ENCODE measurements at places on chromosomes 3 and 15.

DNA sequence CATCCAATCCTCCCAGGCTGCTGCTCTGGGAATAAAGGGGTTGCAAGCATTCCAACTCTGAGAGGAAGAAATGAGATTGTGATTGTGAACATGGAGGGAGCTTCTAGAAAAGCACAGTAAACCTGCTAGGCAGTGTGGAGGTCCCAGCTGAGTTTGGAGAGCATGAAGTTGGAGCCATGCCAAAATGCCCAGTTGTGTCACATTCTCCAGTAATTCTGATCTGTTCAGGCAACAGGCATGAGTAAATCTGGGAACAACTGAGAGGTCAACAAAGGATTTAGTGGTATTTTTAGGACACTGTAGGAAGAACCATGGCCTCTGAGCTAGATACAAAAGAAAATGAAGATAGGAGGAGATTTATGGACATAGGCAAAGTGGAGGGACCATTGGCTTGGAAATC lies 74.7 kb downstream of the CYP19A1 start:
- DNase-seq: no peak

DNA sequence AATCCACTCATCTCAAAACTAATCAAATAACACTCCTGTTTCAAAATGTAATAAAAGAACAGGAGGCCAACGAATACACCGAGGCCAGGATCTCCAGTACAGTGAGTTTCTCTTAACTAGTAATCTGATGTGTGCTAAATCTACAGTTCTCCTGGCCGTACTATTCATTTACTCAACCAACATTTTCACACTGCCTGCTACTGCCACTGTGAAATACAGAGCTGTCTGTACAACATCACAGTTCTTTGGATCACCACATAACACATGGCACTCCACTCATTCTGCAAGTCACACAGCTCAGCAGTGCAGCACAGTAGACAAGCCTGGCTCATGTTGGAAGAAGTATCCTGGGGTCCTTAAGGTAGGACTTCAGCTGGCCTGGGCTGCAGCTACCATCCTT lies 21.9 kb downstream of the RIOX2 start:
- DNase-seq: no peak

GRCh38 chr3:151307583-151308488 lies 8.8 kb downstream of the GPR87 start:
- no peak for DNase-seq

DNA sequence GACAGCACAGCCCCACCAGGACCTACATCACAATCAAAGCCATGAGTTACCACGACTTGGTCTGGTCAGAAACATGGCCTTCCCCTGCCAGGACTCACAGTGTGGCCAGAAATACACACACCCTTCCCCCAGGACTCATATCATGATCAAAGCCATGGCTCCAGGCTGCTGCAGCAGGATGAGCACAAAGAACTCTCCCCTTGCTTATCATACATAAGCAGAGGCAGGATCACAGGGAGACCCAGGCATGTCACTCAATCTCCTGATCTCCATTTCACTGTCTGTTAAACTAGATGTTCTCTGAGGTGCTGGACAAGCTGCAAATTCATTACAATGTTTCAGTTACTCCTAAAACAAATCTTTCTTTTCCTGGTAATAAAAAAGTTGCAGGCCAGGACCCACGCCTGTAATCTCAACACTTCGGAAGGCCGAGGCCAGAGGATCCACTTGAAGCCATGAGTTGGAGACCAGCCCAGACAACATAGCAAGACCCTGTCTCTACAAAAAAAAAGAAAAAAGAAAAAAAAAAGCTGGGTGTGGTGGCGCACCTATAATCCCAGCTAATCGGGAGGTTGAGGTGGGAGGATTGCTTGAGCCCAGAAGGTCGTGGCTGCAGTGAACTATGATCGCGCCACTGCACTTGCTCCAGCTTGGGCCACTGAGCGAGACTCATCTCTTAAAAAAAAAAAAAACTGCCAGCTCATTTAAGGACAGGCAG lies 1.2 kb downstream of the PFKFB4 start:
- DNase-seq: no peak

DNA sequence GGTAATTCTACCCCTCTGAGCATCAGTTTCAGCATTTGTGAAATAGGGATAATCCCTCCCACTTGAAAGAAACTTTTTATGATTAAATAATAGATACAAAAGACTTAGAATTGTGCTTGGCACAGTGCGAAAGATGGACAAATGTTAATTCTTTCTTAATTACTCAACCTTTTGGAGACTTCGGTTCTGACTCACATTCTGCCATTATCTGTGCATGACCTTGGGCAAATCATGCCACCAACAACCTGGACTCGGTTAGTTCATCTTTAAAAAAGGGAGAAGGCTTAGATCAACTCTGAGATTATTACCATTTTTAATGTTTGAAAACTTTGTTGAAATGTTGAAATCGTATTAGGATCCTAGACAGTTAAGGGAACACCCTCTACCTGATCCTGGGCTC lies 40.6 kb upstream of the POLR2M start:
- no peak for DNase-seq

- DNase-seq: no peak
Measured at GRCh38 chr3:71545330-71545729, 38.2 kb downstream of the FOXP1 start.

GRCh38 chr15:88894348-88894818 lies 961 bp downstream of the HAPLN3 start:
- peak; percentile 45 for DNase-seq

DNA sequence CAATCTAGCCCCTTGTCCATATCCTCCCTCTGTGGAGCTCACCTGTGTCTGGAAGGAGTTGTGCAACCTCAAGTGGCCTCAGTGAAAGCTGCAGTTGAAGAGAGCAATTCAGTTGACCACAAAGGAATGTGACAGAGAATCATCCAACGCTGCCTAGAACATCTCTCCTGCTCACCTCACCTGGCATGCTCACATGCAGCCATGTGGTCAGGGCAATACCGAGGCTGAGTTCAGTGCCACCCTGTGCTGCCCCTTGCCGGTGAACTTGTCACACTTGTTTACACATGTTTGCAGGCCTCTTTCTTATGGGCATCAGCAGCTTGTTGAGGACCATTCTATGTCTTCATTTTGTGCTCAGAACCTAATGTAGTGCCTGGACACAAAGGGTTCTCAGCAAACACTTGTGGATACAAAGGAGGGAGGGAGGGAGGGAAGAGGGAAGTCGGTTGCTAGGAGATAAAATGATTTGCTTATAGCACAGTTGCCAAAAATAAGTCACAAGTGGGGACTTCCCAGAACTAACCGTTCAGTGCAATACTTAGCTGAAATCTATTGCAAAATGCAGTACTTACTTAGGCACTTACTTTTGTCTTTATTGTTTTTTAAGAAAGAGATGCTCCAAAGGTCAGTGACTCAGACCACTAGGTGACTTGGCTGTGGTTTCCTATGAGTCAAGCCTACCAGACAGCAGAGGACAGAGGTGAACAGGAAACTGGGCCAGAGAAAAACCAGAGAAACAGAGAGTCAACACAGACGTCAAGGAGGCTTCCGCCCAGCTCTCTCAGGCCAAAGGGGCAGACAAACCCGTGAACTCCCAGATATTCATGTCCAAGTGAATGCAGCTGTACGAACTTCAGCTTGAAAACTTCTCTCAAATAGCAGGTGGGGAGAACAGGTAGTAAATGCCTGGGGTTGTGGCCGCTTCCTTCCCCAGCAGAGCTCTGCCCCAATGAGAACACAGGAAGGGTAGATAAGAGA lies 227.8 kb upstream of the CTNNB1 start:
- DNase-seq: no peak

GRCh38 chr15:81133782-81134461 lies at the start of gene CFAP161:
Gene CFAP161, plus strand, starts transcription at chr15:81134270. Its CDS starts 60 bp downstream, at chr15:81134330.
- DNase-seq: no peak

- no peak for DNase-seq
Measured at GRCh38 chr15:94258246-94258645, 26.9 kb downstream of the MCTP2 start.

- DNase-seq: no peak
Measured at GRCh38 chr15:29784413-29784812, 37.9 kb downstream of the TJP1 start.
